ENCODE measurements at places on chromosomes 6 and 20.

GRCh38 chr6:139475241-139475640 is 100.8 kb upstream of the CITED2 start:
- DNase-seq = no peak

DNA sequence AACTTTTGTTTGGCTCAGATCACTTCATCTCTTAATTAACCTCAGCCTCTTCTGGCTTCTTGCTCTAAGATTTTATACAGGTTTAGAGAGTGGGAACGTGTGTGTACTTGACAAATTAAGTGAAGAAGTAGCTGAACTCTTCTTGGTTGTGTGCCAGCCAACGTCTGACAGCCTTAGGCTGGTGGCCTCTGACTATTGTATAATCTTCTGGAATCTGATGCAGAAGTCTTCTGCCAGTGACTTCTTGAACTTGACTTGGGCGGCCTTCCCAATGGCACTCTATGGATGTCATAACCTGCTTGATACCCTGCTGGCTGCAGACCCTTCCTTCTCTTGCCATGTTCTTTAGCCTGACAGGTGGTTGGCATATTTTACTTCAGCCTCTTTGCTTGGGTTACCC is 660.5 kb downstream of the DOK5 start:
- no peak for DNase-seq

- no peak for DNase-seq
Measured at GRCh38 chr6:146937316-146937715, 266.9 kb upstream of the STXBP5 start.

- DNase-seq = no peak
Measured at GRCh38 chr6:141413196-141413595, 719.5 kb upstream of the GJE1 start.

GRCh38 chr6:170221753-170222400 is 69.0 kb downstream of the DLL1 start:
- no peak for DNase-seq

GRCh38 chr6:167976708-167977107 is 20.8 kb upstream of the KIF25 start:
- DNase-seq = no peak

DNA sequence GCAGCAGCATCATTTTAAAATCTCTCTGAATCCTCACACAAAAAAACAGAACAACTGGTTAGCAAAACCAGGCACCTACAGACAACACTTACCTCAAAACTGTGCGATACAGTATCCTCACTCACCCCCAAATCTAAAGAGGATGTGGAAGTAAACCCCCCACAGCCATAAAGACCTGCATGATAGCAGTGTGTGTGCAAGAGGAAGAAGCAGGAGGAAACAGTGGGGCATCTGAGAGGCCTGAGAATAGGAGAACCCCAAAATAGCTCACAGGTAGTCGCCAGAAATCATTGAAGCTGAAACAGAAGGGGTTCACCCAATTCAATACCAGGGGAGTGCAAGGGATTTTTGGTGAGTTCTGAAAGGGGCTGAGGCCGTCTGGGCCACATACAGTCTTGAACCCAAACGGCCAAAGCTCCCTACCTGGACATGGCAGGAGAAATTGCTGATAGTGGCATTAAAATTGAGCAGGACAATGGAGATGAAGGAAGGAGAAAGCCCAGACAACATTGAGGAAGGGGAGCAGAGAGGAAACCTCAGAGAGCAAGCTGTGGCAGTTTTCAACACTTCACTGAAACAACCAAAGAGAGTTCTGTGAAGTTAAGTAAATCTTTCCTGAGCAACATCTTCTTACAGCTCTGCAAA is 129.7 kb downstream of the FIG4 start:
- DNase-seq = no peak

GRCh38 chr6:90917376-90917775 is 330.5 kb upstream of the MAP3K7 start:
- DNase-seq = no peak
